ENCODE measurements at places on chromosomes 4 and X. TPM values are rescaled to one million over a fixed set of nuclear protein-coding genes. Genes with fewer than 3 reads are reported as not detected.

GRCh38 chr4:6194458-6195195, 5.7 kb downstream of the JAKMIP1 start:
- H3K4me3 ChIP-seq, result no peak overlapping the region
- no peaks in the 10 kb centered on the region for H3K4me1 ChIP-seq
- no peaks in the 10 kb centered on the region for H3K36me3 ChIP-seq

DNA sequence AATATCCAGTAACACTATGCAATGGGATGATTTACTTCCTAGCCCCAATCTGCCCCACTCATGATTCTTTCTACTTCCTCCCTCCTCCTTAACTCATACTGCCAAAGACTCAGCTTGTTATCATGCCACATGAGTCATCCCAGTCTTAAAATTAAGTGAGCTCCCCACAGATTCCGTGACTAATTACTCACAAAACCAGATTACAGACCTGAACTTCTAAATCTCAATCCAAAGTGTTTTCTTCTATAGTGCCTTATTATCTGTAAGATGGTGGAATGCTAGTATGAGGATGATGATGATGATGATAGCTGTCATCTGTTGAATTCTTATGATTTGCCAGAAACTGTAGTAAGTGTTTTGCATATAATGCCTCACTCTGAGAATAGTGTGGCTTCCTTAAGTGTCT, 27.7 kb upstream of the GPC3 start:
- no peaks in the 10 kb centered on the region for H3K27me3 ChIP-seq
- no peak for DNase-seq
- no peaks in the 10 kb centered on the region for H3K4me1 ChIP-seq
- no peak overlapping the region for H3K4me3 ChIP-seq
- H3K36me3 ChIP-seq, result no peaks in the 10 kb centered on the region
- H3K27ac ChIP-seq, result no peak overlapping the region

GRCh38 chr4:112284662-112285411, 867 bp downstream of the TIFA start:
- H3K27ac ChIP-seq, result peak overlapping the region; percentile 83
- peaks cover 2% of the 10 kb centered on the region for H3K27me3 ChIP-seq
- H3K36me3 ChIP-seq, result no peaks in the 10 kb centered on the region
- peaks cover 31% of the 10 kb centered on the region for H3K4me1 ChIP-seq
- DNase-seq, result no peak
- H3K4me3 ChIP-seq, result peak overlapping the region; percentile 91

- no peaks in the 10 kb centered on the region for H3K36me3 ChIP-seq
- H3K27me3 ChIP-seq, result no peaks in the 10 kb centered on the region
- peak; percentile 5 for DNase-seq
- no peak overlapping the region for H3K27ac ChIP-seq
These were observed 558.9 kb upstream of the TENM3 start for GRCh38 chr4:181684310-181684709.

- no peaks in the 10 kb centered on the region for H3K36me3 ChIP-seq
- H3K4me3 ChIP-seq, result no peak overlapping the region
- DNase-seq, result no peak
- no peaks in the 10 kb centered on the region for H3K27me3 ChIP-seq
- peaks cover 37% of the 10 kb centered on the region for H3K4me1 ChIP-seq
- no peak overlapping the region for H3K27ac ChIP-seq
These were observed 29.1 kb downstream of the SPARCL1 start for GRCh38 chr4:87500092-87500462.

GRCh38 chr4:145338568-145338967, 143.1 kb upstream of the SMAD1 start:
- no peak overlapping the region for H3K27ac ChIP-seq
- DNase-seq, result no peak
- H3K4me3 ChIP-seq, result no peak overlapping the region
- H3K36me3 ChIP-seq, result no peaks in the 10 kb centered on the region
- H3K4me1 ChIP-seq, result no peaks in the 10 kb centered on the region
- peaks cover 2% of the 10 kb centered on the region for H3K27me3 ChIP-seq

DNA sequence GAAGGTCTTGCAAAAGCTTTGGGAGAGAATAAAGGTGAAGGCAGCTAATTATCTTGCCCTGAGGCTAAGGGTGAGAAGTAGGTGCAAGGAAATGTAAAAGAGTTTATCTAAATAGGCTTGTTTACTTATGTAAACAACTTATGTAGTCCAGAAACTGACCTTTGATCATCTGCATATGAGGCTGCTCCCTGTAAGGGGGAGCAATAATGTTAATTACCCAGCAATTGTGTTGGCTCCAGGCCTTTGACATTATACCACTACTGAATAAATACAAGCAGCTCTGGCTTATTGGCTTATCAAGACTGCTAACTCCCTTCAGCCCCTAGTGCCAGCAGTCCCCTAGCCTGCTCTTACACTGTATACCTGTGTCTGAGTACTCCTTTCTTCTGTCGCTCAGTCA, 303.7 kb upstream of the GNPDA2 start:
- H3K4me3 ChIP-seq, result no peak overlapping the region
- H3K27ac ChIP-seq, result no peak overlapping the region
- no peaks in the 10 kb centered on the region for H3K4me1 ChIP-seq
- H3K36me3 ChIP-seq, result no peaks in the 10 kb centered on the region
- H3K27me3 ChIP-seq, result no peaks in the 10 kb centered on the region

- no peaks in the 10 kb centered on the region for H3K27me3 ChIP-seq
- H3K27ac ChIP-seq, result no peak overlapping the region
- H3K4me1 ChIP-seq, result peaks cover 21% of the 10 kb centered on the region
- no peaks in the 10 kb centered on the region for H3K36me3 ChIP-seq
- no peak for DNase-seq
These were observed 50.0 kb downstream of the LUZP4 start for GRCh38 chrX:115339441-115340025.

DNA sequence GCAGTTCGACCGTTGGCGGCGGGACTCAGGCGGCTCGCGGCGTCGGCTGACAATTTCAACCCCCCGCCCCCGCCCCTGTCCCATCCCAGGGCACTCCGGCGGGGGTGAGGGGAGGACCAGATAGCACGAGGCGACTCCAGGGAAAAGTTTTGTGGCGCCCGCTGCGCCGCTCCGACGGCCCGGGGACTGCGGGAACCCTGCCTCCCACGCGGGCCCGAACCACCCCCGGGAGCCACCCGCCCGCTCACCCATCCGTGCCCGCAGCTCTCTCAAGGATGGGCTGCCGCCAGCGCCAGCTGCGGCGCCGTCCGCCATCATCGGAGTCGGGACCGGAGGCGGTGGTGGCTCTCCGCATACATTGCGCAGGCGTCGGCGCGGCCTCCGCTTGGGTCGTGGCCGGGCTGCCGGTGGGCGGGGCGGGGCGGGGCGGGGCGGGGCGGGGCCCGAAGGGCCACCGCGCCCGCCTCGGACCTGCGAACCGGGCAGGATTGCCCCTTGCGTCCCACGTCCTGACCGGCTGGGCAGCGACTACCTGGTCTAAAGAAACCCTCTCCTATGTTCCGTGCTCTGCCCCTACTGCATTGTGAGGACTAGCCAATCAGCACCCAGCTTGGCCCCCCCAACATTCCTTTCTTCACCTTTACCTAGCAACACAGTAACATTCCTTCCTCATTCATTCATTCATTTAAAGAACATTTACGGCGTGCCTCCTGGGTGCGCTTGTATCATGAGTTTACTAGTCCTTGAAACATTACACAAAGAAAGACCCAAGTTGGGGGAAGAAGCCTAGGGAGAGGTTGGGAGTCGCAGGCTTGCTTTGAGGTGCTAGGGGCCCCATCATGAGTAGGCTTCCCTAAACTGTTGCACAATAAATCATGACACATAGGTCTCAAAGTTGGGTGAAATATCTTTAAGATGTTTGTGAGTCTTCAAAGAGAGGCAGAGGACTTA, at the start of gene MAP7D3:
MAP7D3 (minus strand) TSS at position 360 of the 951 bp plus-strand sequence; CDS start at position 318, 42 bp downstream.
- H3K27ac ChIP-seq, result peak within 1 kb of the TSS; percentile 80
- H3K27me3 ChIP-seq, result peaks cover 1% of the 10 kb centered on the region
- DNase-seq, result peak; percentile 18
- H3K4me1 ChIP-seq, result peaks cover 41% of the 10 kb centered on the region
- H3K36me3 ChIP-seq, result no peaks in the 10 kb centered on the region

Gene USP26
- total RNA-seq, result not detected

Gene GALNT7
- 11.5 TPM for total RNA-seq

- H3K27me3 ChIP-seq, result no peaks in the 10 kb centered on the region
- H3K4me3 ChIP-seq, result no peak overlapping the region
- no peak for DNase-seq
- H3K4me1 ChIP-seq, result peaks cover 48% of the 10 kb centered on the region
- H3K27ac ChIP-seq, result no peak overlapping the region
- peaks cover 23% of the 10 kb centered on the region for H3K36me3 ChIP-seq
These were observed 264.8 kb upstream of the LDB2 start for GRCh38 chr4:17163156-17163771.

DNA sequence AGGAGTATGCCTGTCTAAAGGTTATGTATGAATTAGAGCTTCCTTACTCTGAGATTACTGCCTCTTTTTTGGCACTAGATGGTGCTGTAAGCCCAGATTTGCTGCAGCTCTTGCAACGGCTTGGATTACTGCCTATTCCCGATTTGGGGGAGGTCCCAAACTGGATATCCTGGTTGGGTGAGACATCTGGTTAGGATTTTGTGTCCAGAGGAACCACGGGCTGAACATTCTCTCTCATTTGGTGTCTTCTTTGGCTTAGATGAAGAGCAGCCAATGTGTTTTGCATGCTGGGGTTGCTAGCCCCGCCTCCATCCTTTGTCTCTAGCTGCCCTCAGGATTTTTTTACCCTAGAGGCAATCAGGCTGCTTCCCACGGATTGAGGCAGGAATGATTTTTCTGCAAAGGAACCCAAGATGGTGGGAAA, 31.9 kb downstream of the F8A1 start:
- peaks cover 12% of the 10 kb centered on the region for H3K4me1 ChIP-seq
- peak overlapping the region; percentile 67 for H3K4me3 ChIP-seq
- H3K27me3 ChIP-seq, result peaks cover 2% of the 10 kb centered on the region
- H3K36me3 ChIP-seq, result no peaks in the 10 kb centered on the region
- no peak overlapping the region for H3K27ac ChIP-seq

DNA sequence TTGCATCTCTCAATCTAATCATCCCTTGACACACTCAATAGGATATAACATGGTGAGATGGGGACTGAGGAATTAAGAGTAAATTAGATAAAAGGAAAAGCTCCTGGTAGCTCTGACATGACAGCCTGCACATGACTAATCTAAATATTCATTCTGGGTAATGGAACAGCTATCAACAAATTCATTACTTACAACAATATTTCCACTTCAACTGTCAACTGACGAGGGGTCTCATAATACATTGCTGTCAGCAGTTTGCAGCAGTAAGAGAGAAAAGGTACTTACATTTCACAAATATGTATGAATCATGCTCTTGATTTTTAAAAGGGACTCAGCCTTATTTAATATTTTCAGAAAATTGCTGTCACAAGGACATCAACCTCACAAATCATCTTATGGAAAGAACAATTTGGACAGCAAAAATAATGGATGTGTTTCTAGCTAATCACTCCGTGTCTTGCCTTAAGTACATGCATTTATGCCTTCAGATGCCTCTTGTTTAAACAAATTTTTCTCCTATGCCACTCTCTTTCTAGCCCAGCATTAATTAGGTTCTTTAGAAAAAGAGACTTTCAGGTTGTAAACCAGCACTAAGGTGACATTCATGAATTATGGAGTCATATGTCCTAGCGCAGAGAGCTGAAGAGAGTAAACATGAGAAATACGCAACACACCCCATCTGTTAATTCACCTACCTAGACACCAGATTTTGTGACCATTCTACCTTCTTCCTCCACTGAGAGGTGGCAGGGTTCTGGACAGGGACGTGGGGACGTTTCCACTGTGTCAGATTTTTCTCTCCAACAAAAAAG, 99.6 kb upstream of the TMEM150C start:
- H3K27ac ChIP-seq, result no peak overlapping the region
- H3K4me1 ChIP-seq, result no peaks in the 10 kb centered on the region
- peaks cover 18% of the 10 kb centered on the region for H3K36me3 ChIP-seq
- DNase-seq, result no peak
- no peak overlapping the region for H3K4me3 ChIP-seq

DNA sequence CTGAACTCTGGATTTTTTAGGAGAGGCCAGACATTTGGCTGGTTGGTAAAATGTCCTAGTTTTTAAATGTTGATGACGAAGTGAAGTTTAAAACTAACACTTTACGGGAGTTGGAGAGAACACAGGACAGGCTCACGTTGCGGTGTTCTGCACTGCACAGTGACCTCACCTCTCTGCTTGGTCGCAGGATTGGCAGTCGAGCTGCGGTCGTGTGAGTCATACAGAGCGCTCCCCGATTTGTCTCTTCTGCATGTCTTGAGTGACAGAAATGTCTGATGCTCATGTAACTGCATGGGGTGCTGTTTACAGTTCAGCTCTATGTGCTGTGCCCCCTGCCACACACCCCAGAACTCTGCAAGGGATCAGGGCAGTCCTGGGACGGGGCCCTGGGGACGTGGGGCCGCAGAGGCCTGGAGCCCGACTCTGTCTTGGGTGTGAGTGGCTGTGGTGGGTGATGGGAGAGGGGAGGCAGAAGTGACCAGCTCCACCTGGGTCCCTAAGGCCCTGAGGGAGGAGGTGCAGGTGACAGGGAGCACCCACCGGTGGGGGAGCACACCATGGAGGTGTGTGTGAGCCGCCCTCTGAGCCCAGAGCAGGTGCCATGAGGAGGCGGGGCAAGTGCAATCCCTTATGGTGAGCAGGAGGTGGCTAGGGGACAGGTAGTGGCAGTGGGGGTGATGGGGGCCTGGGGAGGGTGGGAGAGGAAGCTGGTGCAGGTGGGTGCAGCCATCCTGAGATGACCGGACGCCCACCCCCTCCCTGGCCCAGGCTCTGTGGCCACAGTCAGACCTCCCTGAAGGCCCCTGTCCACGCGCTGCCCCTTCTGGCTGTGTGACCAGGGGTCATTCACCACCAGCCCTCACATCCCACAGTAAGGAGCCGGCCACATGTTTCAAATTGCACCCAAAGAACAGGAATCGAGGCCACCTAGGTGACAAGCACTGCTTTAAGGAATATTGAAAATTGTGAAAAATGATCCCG, 77.9 kb upstream of the ADRA2C start:
- no peak for DNase-seq
- H3K27ac ChIP-seq, result no peak overlapping the region
- no peak overlapping the region for H3K4me3 ChIP-seq
- peaks cover 30% of the 10 kb centered on the region for H3K27me3 ChIP-seq

- H3K27me3 ChIP-seq, result no peaks in the 10 kb centered on the region
- H3K4me1 ChIP-seq, result no peaks in the 10 kb centered on the region
- H3K36me3 ChIP-seq, result no peaks in the 10 kb centered on the region
- H3K27ac ChIP-seq, result no peak overlapping the region
- H3K4me3 ChIP-seq, result no peak overlapping the region
- no peak for DNase-seq
These were observed 366.7 kb upstream of the RPS6KA3 start for GRCh38 chrX:20633451-20633850.

DNA sequence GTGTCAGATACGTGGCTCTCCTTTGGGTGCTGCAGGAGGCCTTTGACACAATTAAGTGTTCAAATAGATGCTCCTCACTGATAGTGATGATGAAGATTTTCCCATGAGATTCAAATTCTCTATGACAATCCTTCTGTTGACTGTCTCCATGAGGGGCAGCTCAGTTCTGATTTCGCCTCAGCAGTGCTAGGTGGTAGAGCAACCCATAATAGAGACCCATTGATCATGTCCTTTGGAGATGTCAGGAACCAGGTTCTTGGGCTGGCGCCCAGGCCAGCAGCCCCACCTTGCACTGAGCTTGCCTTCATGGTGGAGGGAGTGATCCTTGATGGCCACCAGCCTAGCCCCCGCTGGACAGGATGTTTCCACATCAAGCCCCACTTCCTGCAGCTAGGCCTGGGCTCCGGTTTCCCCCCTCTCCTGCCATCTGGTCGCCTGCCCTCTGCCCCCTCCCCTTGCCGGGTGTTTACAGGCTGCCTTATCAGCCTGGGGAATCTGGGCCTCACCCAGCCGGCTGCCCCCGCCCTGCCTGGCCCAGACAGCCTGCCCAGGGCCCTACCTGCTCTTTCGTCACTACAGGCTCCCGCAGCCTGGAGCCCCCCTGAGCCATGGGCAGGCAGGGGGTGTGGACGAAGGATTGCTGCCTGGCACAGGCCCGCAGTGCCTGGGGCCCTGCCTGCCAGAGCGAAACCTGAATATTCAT, 12.6 kb downstream of the ELF4 start:
- no peak overlapping the region for H3K4me3 ChIP-seq
- H3K4me1 ChIP-seq, result peaks cover 17% of the 10 kb centered on the region
- no peak overlapping the region for H3K27ac ChIP-seq
- no peaks in the 10 kb centered on the region for H3K27me3 ChIP-seq
